Activated CD4-positive, alpha-beta T cell treated with anti-CD3 and anti-CD28 coated beads for 24 hours (primary cell): ENCODE measurements at places on chromosomes 6 and 20.

GRCh38 chr6:100663219-100663863, 198.6 kb upstream of the SIM1 start:
- DNase-seq, result no peak

DNA sequence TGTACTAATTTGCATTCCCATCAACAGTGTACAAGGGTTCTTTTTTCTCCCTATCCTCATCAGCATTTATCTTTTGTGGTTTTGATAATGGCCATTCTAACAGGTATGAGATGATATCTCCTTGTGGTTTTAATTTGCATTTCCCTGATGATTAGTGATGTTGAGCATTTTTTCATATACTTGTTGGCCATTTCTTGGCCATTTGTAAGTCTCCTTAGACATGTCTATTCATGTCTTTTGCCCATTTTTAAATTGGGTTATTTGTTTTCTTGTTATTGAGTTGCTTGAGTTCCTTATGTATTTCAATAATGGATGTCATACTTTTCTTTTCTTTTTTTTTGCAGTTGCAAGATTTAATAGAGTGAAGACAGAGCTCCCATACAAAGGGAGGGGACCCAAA, 17.8 kb downstream of the FOXQ1 start:
- DNase-seq, result no peak

DNA sequence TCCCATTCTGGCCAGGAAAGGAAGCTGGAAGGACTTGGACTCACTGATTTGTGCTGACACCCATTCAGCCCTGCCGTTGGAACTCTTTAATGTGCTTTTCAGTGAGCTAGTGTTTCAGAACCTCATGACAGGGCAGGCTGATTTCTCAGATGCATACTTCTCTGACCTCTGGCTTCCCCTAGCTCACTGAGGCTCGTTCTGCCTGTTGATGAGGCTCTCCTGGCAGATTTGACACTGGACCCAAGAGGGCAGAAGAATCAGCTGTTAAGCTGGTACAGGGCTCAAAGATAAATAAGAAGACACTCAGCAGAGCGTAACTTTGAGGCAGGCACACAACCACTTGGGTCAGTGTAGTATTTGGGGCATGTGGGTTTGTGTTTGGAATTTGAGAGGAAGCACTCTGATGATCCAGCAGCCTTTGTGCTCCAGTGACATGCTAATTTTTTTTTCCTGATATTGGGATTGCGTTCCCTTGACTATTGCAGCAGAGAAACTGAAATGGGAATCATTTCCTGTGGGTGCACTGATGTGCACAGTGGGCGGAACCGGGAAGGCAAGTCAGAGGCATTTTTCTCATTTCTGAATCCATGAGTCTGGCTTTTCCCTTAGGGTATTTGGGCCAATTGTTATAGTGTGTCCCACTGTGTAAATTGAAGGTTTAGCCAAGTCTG, 80.2 kb downstream of the CARMIL1 start:
- DNase-seq, result no peak

GRCh38 chr6:33990061-33990541, 155.8 kb downstream of the GRM4 start:
- no peak for DNase-seq

DNA sequence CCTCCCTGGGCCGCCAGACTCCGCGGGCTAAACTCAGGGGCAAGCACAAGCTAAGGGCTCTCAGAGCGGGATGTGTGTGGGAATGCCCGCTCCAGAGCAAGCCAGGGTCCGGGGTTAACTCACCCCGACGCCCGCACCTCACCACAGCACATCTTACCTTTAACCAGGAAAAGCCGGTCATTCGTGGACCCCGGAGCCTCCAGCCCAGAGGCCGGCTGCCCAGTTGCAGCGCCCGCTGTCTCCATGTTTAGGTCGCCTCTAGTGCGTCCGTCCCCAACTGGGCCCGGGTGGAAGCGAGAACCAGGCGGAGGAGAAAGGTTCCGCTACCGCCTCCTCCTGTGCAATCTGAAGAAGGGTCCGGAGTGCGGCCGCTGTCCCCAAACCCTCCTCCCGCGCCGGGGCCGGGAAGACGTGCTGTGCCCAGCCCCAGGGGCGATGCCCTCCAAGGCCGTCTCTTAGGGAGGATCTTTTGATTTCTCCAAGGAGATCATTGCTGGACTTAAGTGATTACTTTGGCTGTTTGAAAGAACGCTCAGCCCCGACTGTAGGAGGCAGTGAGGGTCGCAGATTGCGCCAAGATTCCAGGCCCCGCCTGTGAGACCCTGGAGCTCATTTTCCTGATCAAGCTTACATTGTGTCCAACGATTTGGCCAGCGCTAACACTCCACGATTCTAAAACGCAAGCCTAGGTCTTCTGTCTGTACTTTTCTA, at the start of gene TMEM242:
Gene TMEM242 (minus strand): TSS at position 265 of the 711 bp plus-strand sequence. CDS start 20 bp downstream, at position 245.
- DNase-seq, result peak; percentile 86

DNA sequence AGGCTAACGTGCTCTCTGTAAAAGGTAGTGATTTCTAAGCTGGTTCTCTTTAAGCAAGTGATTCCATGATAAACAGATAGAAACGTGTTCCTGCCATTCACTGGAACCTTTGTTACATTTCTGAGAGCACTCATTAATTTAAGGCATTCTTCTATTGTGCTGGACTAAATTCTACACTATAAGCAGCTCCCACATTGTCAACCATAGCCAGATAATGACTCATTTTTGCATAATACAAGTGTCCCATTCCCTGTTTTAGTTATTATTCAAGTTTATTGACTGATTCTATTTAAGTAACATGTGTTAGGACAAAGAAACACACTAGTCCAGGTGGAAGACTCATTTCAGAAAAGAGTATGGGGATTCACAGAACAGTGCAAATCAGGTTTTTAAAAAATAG, 13.5 kb upstream of the XRN2 start:
- DNase-seq, result no peak

DNA sequence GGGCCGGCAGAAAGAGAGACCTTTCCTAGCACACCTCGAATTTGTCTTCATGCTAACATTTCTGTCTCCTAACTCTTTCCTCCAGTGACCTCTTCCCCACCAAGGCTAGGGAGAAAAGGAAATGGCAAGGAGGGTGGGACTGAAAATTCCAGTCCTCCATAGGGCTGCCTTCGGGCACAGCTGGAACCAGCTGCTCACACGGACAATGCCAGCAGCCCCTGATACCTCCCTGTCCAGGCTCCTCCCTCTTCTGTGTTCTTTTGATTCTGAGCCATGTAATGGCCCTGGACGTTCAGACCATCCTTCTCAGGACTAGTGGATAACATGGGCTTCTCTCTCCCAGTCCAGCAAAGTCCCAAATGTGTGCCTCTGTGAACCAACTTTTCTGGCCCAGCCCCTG, 29.1 kb upstream of the PHACTR3 start:
- DNase-seq, result no peak

DNA sequence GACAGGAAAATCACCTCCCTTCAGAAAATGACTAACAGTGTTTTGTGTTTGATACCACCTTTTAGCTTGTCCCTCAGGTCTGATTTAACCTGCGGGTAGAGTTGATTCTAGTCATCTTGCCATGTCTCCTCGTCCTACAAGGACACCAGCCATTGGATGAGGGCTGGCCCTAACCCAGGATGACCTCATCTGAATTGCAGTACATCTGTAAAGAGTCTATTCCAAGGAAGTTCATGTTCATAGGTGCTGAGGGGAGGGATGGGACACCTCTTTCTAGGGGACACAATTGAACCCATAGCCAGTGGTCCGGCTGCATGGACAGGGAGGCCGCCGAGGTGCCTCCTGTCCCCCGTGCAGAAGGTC, 52.0 kb upstream of the DACT2 start:
- DNase-seq, result no peak

DNA sequence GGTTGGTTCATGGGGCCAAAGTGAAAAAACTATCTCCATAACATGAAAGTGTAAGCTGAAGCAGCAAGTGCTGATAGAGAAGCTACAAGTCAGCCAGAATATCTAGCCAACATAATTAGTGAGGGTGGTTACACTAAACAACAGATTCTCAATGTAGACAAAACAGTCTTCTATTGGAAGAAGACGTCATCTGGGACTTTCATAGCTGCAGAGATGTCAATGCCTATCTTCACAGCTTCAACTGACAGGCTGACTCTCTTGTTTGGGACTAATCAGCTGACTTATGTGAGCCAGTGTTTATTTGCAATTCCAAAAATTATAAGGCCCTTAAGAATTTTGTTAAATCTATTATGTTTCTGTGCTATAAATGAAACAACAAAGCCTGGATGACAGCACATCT, 63.2 kb downstream of the GMDS start:
- DNase-seq, result no peak

- no peak for DNase-seq
These were observed 166.8 kb upstream of the GRIK2 start for GRCh38 chr6:101226677-101227135.

DNA sequence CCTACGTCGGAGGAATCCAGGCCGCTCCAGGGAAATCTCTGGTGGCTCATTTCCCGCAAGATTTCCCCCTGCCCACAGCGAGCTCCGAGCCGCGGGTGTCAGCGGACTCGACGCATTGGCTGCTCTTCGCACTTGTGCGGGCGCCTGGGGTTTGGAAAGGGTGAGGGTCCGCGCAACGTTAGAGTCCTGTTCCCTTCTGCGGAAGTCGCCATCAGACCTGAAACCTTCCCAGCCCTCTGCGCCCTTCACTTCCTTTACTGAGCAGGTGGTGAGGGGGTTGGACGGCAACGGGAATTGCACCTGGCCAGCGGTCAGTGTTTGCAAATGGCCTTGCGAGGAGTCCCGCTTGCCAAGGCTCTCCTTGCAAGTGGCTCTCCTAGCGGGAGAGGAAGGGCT, 8.4 kb downstream of the PAX1 start:
- no peak for DNase-seq
